ENCODE measurements at places on chromosomes 7 and 10. TPM values are rescaled to one million over a fixed set of nuclear protein-coding genes. Genes with fewer than 3 reads are reported as not detected.

The ASNS gene
- total RNA-seq = 104 TPM

The ANKRD61 gene
- 0.48 TPM for total RNA-seq

The GPR146 gene
- total RNA-seq = 2.8 TPM

The TMEM176A gene
- not detected for total RNA-seq

The GPR26 gene
- not detected for total RNA-seq

The TAS2R5 gene
- total RNA-seq = 2.8 TPM

The SNX10 gene
- 1.1 TPM for total RNA-seq

The EVX1 gene
- not detected for total RNA-seq

The PAX4 gene
- not detected for total RNA-seq

The MAGI2 gene
- total RNA-seq = 1.7 TPM

The SUMF2 gene
- 187 TPM for total RNA-seq

The CDH23 gene
- total RNA-seq = not detected

The C10orf62 gene
- total RNA-seq = not detected

The CRHR2 gene
- total RNA-seq = not detected

The RAB19 gene
- not detected for total RNA-seq

The ARHGEF35 gene
- 12.5 TPM for total RNA-seq
